ENCODE measurements at places on chromosomes 12 and 14. TPM values are rescaled to one million over a fixed set of nuclear protein-coding genes. Genes with fewer than 3 reads are reported as not detected.

- H3K4me1 ChIP-seq = peaks cover 4% of the 10 kb centered on the region
- no peak overlapping the region for H3K4me3 ChIP-seq
- peak; percentile 62 for DNase-seq
- H3K27me3 ChIP-seq = no peaks in the 10 kb centered on the region
- H3K36me3 ChIP-seq = no peaks in the 10 kb centered on the region
Measured at GRCh38 chr12:120971299-120972180, 6.8 kb upstream of the HNF1A start.

DNA sequence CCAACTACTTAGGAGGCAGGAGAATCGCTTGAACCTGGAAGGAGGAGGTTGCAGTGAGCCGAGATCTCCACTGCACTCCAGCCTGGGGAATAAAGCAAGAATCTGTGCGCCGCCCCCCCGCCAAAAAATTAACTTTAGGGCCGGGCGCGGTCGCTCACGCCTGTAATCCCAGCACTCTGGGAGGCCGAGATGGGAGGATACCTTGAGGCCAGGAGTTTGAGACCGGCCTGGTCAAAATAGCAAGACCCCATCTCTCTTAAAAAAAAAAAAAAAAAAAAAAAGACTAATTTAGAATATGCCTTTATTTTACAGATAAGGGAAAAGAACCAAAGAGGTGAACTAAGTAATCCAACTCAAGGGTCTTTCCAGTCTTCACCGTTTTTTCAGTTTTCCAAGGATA, 1.2 kb downstream of the KANSL2 start:
- H3K27ac ChIP-seq = peak overlapping the region; percentile 93
- H3K4me1 ChIP-seq = peaks cover 57% of the 10 kb centered on the region

GRCh38 chr14:61705017-61705416, 9.7 kb downstream of the HIF1A start:
- H3K4me1 ChIP-seq = peaks cover 82% of the 10 kb centered on the region
- DNase-seq = no peak
- H3K4me3 ChIP-seq = peak overlapping the region; percentile 50

GRCh38 chr14:102951799-102952198, 29.3 kb downstream of the AMN start:
- no peaks in the 10 kb centered on the region for H3K27me3 ChIP-seq
- H3K4me1 ChIP-seq = peaks cover 24% of the 10 kb centered on the region
- H3K4me3 ChIP-seq = no peak overlapping the region
- H3K36me3 ChIP-seq = no peaks in the 10 kb centered on the region
- no peak for DNase-seq

DNA sequence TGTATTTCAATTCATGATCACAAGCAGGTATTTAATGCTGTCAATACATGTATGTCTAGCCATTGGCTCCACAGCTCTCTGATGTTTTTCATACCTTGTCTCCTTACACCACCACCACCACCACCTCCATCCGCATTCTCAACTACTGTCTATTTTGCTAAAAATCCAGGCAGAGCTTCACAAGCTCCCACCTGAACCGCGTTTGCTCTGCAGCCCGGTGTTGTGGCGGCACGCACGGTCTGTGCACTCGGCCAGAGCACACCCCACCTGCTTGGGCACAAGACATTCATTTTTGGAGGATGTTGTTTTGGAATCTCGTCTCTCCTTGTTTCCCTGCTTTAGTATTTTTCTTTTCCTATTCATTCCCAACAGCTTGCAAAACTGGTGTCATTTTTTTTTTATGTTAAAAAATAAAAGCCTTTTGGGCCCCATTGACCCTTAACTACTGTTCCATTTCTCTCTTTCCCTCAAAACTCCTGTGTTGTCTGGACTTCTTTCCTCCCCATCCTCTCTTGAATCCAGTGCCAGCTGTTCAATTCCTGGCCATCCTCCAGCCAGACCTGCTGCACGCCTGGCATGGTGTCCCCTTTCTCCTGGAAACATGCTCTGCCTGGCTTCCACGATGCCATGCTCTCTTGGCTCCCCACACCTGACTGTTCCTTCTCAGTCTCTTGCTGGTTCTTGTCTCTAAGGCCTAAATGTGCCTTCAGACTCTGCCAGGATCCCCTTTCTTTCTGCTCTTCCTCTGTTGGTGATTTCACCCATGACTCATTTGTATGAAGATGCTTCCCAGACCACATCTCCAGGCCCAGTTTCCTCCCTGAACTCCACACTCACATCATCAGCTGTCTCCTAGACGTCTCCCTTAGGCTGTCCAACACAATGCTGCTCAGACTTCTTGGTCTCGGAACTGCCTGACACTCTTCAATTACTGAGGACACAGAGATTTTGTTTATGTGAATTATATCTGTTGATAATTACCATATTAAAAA, 37.9 kb downstream of the PIWIL1 start:
- H3K36me3 ChIP-seq = no peaks in the 10 kb centered on the region
- H3K4me3 ChIP-seq = no peak overlapping the region
- H3K27me3 ChIP-seq = peaks cover 35% of the 10 kb centered on the region
- no peak overlapping the region for H3K27ac ChIP-seq
- no peak for DNase-seq

DNA sequence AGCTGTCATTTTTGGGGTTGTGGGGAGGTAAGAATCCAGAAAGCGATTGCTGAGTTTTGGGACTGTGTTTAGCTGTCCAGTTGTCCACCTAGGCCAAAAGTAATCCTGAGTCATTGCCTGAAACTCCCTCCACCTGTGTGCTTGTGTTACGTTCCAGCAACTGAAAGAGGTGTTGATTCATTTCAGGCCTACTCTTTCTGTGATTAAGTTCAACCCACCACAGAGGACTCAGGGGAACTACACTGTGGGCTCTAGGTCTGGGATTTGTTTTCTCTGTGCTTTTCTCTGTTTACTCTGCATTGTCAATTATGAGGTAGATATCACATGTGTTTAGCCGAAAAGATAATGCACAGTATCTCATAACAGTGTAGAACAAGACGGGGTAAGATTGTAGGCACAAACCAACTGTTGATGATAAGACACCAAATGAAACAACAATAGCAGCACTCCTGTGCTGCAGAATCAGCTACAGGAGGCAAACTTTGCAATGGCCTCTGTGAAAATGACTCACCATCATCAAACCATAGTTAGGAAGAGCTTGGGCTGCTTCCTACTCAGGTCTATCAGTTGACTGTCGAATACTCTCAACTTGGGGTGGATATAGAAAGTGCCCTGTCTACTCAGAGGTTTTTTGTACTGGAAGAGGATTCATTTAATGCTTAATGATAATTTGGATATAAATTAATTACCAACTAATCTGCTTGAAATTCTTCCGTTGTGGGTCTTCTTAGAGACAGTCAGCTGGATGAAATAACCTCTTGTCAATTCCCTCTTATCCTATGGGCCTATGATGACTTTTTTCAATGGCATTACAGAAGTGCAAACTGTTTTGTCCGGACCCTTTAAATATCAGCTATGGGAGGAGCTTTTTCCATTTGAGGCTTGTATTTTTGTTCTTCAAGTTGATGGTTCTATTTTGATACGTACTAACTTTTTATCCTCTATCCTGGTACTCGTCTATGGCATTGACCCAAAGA, 385.9 kb downstream of the BMP4 start:
- H3K4me1 ChIP-seq = no peaks in the 10 kb centered on the region
- peaks cover 13% of the 10 kb centered on the region for H3K27me3 ChIP-seq
- no peaks in the 10 kb centered on the region for H3K36me3 ChIP-seq
- no peak overlapping the region for H3K4me3 ChIP-seq
- H3K27ac ChIP-seq = no peak overlapping the region

DNA sequence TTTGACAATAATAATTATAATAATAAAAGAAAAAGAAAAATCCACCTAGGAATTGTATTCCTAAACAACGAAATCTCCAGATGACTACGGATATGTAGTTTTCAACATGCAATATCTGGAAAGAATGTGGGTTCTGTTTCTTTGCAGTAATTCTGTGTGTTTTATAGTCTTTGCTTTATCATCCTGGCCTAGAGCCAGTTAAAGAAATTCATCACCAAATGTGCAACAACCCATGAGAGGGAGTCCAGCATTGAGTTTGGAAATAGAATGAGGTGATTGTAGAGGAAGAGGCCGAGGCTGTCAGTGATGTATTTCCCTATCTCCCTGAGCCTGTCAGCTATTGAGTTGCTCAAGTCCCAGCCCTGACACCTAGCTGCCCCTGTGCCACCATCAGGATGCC, 200.5 kb upstream of the DCN start:
- no peak for DNase-seq
- peaks cover 5% of the 10 kb centered on the region for H3K4me1 ChIP-seq
- no peaks in the 10 kb centered on the region for H3K36me3 ChIP-seq
- no peak overlapping the region for H3K27ac ChIP-seq
- H3K4me3 ChIP-seq = no peak overlapping the region
- no peaks in the 10 kb centered on the region for H3K27me3 ChIP-seq

DNA sequence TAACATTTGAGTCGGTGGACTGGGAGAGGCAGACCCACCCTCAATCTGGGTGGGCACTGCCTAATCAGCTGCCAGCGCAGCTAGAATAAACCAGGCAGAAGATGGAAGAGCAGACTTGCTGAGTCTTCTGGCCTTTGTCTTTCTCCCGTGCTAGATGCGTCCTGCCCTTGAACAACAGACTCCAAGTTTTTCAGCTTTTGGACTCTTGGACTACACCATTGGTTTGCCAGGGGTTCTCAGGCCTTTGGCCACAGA, 27.2 kb upstream of the DNM1L start:
- no peak overlapping the region for H3K4me3 ChIP-seq
- no peak for DNase-seq
- H3K36me3 ChIP-seq = no peaks in the 10 kb centered on the region
- H3K27ac ChIP-seq = no peak overlapping the region

- no peak for DNase-seq
- no peak overlapping the region for H3K27ac ChIP-seq
- H3K4me1 ChIP-seq = peaks cover 3% of the 10 kb centered on the region
Measured at GRCh38 chr14:103353362-103353761, 19.3 kb downstream of the EIF5 start.

- no peaks in the 10 kb centered on the region for H3K36me3 ChIP-seq
- H3K4me3 ChIP-seq = no peak overlapping the region
- H3K27ac ChIP-seq = no peak overlapping the region
- no peaks in the 10 kb centered on the region for H3K4me1 ChIP-seq
- peaks cover 10% of the 10 kb centered on the region for H3K27me3 ChIP-seq
Measured at GRCh38 chr14:95623195-95623594, 63.0 kb upstream of the TCL1B start.

DNA sequence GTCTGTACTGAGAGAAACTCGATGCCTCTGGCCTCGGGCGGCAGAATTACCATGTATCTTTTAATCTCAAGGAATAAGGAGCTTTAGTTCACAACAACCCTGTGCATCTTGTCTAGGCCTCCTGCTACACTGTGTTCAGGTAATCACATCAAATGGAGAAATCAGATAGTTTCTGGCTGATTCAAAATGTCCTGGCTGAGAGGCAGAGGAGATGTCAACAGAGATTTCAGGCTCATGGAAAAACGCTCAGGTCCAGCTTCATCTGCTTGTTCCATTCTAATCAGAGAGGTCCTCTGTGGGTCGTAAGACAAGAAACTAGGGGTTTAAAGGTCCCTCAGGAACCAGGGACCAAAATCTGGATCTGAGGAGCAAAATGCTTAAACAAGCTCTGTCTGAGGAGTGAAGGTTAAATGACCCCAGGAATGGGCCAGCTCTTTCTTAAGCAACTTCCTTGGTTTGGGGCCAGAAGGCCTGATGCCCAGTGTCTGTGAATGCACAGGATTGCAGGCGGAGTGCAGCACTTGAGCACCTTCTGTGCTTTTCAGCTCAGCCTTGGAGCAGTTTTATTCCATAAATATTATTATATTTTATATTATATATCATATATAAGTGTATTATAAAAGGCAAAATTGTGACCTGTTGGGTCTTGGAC, 170.2 kb upstream of the PRICKLE1 start:
- DNase-seq = no peak
- no peak overlapping the region for H3K4me3 ChIP-seq
- no peak overlapping the region for H3K27ac ChIP-seq
- H3K36me3 ChIP-seq = no peaks in the 10 kb centered on the region

DNA sequence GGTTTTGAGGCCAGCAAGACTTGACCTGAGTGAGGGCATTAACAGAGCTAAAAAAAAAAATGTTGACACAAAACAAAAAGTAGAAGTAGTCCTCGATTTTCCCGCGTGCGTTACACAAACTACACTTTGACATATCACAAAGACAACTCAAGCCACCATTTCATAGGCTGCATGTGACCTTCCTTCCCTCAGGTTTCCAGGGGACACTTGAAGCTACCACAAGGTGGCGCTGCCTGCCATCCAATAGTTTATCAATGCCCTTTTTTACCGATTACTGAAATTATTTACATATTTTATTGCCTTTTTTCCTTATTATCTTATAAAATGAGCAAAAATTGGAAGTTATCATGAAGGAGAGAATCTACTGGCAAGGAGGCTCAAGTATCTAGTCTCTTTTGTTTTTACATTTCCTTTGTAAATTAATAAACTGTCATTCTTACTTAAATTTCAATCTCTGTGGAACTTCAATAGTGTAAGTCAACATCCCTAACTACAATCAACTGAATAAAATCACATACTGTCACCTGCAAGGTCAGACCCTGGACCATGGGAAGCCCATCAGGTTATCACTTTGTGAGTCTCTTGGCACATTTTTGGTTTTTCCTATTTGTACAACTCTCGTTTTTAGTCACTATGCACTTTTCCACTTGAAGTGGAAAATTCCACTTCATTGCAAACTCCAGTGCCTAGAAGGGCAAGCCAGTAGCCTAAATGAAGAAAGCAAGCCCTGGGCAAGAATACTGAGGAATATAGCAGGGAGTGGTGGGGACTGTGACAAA, 84.6 kb upstream of the CPSF6 start:
- H3K4me1 ChIP-seq = peaks cover 32% of the 10 kb centered on the region
- peak; percentile 91 for DNase-seq
- H3K27me3 ChIP-seq = no peaks in the 10 kb centered on the region
- no peak overlapping the region for H3K27ac ChIP-seq
- no peak overlapping the region for H3K4me3 ChIP-seq
- no peaks in the 10 kb centered on the region for H3K36me3 ChIP-seq

GRCh38 chr14:24093901-24094840, at the start of gene PCK2:
Gene PCK2, plus strand, starts transcription at chr14:24094311. Its CDS starts 95 bp downstream, at chr14:24094406.
- peaks cover 32% of the 10 kb centered on the region for H3K4me1 ChIP-seq
- H3K4me3 ChIP-seq = peak within 1 kb of the TSS; percentile 99
- H3K27ac ChIP-seq = peak within 1 kb of the TSS; percentile 98
- DNase-seq = peak; percentile 94

GRCh38 chr12:32585680-32586079, 93.4 kb upstream of the DNM1L start:
- DNase-seq = no peak
- no peaks in the 10 kb centered on the region for H3K36me3 ChIP-seq
- H3K4me3 ChIP-seq = no peak overlapping the region
- no peaks in the 10 kb centered on the region for H3K27me3 ChIP-seq
- peaks cover 48% of the 10 kb centered on the region for H3K4me1 ChIP-seq
- no peak overlapping the region for H3K27ac ChIP-seq

Gene CCDC175
- not detected for total RNA-seq

Gene PTPRR
- not detected for total RNA-seq

Gene TMEM233
- total RNA-seq = not detected

Gene GALNT8
- 0.26 TPM for total RNA-seq

Gene CDH24
- total RNA-seq = 1.4 TPM

All from activated naive CD4-positive, alpha-beta T cell treated with anti-CD3 and anti-CD28 coated beads for 36 hours (primary cell).